ENCODE measurements at places on chromosomes 12 and 14. TPM values are rescaled to one million over a fixed set of nuclear protein-coding genes. Genes with fewer than 3 reads are reported as not detected.

The TMEM52B gene
- total RNA-seq: 0.37 TPM

The LMNTD1 gene
- total RNA-seq: 2.2 TPM

The AREL1 gene
- total RNA-seq: 20.3 TPM

The FGF23 gene
- total RNA-seq: not detected

The NEUROD4 gene
- not detected for total RNA-seq

The AACS gene
- total RNA-seq: 25.3 TPM

The DIO2 gene
- total RNA-seq: 61.1 TPM

The GUCY2C gene
- total RNA-seq: not detected

The AGAP2 gene
- 0.07 TPM for total RNA-seq
